ENCODE measurements at places on chromosomes 2 and 18.

DNA sequence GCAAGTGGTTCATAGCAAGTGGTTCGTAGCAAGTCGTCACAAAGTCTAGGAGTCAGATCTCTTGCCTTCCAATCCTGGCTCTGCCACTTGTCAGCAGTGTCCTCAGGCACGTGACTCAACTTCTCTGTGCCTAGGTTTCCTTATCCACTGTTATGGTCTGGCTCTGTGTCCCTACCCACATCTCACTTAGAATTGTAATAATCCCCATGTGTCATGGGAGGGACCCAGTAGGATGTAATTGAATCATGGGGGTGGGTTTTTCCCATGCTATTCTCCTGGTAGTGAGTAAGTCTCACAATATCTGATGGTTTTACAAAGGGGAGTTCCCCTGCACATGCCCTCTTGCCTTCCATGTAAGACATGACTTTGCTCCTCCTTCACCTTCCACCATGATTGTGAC is 51.8 kb upstream of the AP1S3 start:
- no peak for DNase-seq

- DNase-seq, result no peak
Measured at GRCh38 chr2:171841996-171842395, 52.0 kb downstream of the SLC25A12 start.

DNA sequence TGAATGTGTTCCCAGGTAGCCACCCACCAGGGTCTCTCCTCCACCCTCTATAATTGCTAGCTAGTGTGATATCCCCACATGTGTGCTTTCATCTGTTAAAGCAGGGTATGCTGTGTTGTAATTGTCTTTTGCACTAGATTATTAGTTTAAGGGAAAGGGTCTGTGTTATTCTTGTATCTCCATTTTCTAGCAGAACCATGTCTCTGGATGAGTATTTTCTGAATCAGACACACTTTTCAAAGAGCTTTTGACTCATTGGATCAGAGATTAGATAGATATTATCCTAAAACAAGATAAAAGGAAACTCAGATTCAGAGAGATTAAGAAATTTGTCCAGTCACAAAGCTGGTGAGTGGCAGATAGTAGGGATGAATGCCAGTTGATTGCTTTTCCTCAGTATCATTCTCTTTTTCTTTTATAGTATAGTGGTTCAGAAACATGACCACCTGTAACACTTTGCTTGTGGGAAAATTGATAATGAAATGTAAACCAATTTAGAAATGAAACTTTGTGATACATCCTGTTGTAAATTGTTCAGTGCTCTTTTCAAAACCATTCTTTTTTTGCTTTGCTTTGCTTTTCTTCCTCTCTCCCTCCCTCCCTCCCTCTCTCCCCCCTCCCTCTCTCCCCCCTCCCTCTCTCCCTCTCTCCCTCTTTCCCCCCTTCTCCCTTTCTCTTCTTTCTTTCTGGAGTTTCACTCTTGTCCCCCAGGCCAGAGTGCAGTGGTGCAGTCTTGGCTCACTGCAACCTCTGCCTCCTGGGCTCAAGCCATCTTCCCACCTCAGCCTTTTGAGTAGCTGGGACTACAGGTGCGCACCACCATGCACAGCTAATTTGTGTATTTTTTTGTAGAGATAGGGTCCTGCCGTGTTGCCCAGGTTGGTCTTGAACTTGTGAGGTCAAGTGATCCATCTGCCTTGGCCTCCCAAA is 7.4 kb downstream of the MIB1 start:
- no peak for DNase-seq

GRCh38 chr2:138581909-138582308 is 80.3 kb downstream of the SPOPL start:
- DNase-seq, result no peak

DNA sequence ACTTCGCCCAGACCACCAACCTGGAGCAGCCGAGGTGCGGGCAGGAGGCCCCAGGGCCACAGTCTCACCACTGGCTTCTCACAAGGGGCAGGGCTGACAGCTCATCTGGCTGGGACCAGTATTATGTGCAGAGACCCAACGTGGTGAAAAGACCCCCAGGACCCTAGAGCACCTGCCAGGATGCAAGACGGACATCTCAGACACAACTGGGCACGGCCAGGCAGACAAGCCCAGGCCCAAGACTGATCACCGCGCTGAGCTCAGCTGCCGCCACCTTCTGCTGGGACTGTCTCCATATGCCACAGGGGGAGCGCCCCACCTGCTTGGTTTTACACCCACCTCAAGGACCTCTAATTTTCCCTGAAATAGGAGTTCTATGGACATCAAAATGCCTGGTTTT is 23.2 kb downstream of the HDAC4 start:
- DNase-seq, result no peak

DNA sequence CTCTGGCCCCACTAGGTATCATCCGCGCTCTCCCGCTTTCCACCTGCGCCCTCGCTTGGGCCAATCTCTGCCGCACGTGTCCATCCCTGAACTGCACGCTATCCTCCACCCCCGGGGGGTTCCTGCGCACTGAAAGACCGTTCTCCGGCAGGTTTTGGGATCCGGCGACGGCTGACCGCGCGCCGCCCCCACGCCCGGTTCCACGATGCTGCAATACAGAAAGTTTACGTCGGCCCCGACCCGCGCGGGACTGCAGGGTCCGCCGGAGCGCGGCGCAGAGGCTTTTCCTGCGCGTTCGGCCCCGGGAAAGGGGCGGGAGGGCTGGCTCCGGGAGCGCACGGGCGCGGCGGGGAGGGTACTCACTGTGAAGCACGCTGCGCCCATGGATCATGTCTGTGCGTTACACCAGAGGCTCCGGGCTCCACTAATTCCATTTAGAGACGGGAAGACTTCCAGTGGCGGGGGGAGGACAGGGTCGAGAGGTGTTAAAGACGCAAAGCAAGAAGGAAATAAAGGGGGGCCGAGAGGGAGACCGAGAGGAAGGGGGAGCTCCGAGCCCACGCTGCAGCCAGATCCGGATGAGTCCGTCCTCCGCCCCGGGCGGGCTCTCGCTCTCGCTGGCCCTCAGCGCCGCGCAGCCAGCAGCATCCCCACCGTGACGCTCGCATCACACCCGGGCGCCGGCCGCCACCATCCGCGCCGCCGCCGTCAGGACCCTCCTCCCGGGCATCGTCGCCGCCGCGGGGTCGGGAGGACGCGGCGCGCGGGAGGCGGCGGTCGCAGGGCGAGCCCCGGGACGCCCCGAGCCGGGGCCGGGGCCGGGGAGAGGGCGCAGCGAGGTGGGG is 664 bp downstream of the NETO1 start:
- peak; percentile 11 for DNase-seq

DNA sequence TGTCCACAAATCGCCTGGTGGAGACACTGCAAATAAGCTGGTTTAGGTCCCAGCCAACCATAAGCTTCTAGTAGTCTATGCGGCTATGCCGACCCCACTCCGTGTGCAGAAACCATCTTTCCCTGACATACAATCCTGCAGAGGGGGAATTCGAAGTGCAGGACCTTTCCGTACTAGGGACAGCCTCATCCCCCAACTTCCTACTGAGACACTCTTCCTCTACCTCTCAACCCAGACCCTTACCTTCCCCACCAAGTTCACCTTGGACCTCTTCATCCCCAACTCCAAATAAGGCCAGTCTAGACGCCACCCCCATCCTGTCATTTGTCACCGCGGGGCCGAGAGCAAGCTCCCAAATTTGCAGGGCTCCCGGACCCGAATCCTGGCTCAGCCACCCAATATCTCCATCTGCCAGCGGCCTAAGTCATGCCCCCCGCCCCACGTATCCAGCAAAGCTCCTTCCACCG is 496 bp downstream of the SUCLG1 start:
- peak; percentile 7 for DNase-seq

DNA sequence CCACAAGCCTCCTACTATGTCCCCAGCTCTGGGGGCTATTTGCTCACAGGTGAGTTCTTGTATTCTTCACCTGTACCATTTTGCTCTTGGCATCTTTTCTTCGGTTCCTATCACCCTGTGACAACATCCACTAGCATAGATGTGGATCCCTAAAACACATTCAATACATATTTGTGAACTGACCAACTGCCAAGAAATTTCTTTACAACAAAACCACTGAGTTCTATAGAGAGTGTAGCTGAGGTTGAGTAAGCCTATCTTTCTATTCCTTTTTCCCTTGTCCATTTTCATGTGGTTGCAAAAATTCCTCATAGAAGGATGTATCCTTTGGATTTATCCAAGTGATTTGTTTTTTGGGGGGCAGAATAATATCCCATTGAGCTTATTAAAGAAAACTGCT is 192.7 kb upstream of the ITGA4 start:
- no peak for DNase-seq

- peak; percentile 54 for DNase-seq
Measured at GRCh38 chr2:238462782-238463396, 36.2 kb downstream of the ASB1 start.

DNA sequence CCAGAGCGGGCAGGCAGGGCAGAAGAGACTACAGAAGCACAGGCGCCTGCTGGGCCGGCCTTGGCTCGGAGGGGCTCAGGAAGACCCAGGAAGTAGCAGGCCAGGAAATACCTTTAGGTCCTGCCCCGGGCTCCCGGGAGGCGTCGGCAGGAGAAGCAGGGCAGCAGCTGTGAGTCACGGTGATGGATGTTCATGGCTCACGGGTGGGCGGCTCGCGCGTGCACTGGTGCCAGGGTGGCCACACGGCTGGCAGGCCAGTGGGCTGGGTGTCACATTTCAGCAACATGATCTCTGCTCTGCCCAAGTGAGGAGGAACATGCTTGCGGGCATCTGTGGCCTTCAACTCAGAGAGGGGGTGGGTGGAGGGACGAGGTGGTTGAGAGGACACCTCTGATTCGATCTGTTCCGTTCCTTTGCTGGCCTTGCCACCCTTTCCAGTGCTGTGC is 139.3 kb downstream of the KLHL29 start:
- DNase-seq, result peak; percentile 59

DNA sequence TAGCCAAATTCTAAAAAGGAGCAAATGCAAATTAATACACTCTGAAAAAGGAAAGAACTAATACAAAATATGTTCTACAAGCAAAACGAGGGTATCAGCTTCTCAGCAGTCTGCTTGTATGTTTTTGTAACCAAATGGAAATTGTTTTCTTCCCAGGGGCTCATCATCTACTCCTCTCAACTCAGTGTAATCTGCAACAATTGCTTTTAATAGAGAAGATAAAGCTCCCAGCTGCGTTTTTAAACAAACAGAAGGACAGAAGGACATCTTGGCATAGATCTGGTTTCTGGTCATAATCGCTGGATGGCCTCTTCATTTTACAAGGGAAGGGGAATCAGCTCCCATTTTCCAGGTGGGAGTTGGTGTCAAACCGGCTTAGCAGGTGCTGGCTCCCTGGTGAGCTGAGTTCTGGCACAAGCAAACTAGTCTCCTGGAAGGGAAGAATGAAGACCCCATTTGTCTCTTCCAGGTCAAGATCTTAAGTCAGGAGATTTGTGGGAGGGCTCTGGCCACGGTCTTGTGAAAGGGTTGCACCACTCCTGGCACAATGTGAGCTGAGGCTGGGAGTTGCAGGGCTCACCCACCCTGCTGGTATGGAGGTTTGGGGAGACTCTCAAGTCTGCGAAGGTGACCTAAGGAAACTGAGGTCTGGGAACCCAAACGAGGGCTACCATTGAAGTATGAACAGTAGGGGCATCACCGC is 41.6 kb downstream of the NPPC start:
- no peak for DNase-seq

- DNase-seq, result no peak
Measured at GRCh38 chr2:205170399-205170798, 511.9 kb upstream of the NRP2 start.

DNA sequence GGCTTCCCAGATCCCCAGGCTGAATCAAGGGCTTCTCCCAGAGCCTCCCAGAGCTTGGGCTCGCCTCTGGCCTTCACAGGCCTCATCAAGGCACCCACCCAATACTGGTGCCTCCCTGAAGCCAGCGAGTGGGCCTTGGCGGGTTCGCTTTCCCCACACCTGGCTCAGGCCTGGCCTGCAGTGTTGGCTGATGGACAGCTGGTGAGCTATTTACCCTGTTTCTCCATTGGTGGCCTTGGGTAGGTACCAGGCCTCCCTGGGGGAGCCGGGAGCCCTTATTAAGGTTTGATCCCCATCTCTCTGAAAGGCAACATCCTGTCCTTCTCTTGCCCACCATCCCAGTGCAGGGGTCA is 18.2 kb upstream of the DUSP2 start:
- no peak for DNase-seq

GRCh38 chr2:171530378-171530777 is 8.1 kb downstream of the CYBRD1 start:
- DNase-seq, result no peak

DNA sequence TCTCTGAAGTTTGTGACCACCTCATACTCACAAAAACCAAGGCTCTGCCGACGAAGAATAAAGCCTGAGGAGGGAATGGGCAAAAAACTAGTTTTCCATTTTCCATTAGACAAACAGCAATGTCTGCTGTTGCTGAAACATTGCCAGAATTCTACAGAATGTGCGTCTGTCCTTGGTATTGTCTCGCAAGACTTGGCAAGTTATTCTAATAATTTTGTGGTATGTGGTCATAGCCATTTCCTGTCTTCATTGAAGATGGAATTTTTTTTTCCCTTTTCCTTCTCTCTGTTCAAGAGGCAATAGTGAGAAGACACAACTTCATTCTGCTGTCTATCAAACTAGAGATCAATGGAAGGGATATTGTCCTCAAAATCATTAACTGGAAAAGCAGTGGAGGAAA is 296.1 kb downstream of the RND3 start:
- peak; percentile 19 for DNase-seq

GRCh38 chr2:142875652-142876051 is 1.8 kb upstream of the KYNU start:
- DNase-seq, result no peak

GRCh38 chr2:229521576-229521975 is 192.8 kb downstream of the DNER start:
- no peak for DNase-seq

GRCh38 chr18:3625742-3626091 is 175.7 kb downstream of the TGIF1 start:
- DNase-seq, result no peak

GRCh38 chr2:33425586-33426031 is 50.8 kb upstream of the RASGRP3 start:
- no peak for DNase-seq

- DNase-seq, result no peak
Measured at GRCh38 chr2:8719528-8719927, 37.7 kb downstream of the ID2 start.

Measured in RWPE1 (cell line).